ENCODE measurements at places on chromosomes 1 and 21.

- DNase-seq, result no peak
Observed at GRCh38 chr1:91948501-91949355, 473 bp upstream of the BRDT start.

- DNase-seq, result no peak
Observed at GRCh38 chr21:23960769-23961168, 1646.5 kb downstream of the MRPL39 start.

GRCh38 chr1:108747898-108748297, 1.4 kb downstream of the STXBP3 start:
- no peak for DNase-seq

GRCh38 chr21:37425001-37425400, 58.4 kb downstream of the DYRK1A start:
- no peak for DNase-seq

DNA sequence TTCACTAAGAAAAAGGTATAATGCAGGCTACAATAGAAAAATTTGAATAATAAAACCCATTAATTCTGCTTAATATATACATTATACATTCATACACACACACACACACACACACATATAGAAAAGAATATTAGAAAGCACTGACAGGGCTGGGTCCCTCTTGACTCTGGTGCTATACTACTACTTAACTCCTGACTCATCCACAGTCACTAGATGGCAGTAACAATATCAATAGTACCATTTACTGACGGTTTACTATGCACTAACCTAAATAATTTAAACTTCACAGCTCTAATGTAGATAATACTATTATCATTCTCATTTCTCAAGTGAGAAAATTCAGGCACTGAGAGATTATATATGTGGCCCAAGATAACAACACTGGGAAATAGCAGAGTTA, 87.5 kb downstream of the COP1 start:
- no peak for DNase-seq

DNA sequence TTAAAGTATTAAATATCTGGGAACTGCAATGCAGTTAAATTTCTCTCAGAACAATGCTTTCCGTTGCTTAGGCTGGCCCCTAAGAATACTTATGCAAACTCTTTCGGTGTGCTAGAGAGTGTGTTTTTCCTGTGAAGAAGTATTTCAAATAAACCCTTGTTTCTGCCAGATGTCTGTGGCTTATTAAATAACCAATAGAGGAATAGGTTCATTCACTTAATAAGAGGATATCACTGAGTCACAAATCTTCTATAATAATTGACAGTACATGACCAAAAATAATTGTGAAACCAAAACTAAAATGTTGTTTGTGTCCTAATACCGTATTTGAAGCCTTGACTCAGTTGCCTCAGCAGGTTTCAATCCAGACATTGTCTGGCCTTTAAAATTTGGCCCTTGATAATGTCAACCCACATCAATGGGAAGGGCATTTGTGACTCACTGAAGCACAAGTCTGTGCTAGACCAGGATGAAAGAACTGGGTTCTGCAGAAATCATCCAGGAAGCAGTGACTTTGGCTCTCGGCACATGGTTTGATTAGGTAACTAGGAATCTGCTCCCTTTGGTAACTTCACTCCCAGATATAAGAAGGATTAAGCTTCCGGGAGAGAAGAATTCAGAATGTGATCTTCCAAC, 104.2 kb upstream of the BARHL2 start:
- no peak for DNase-seq

DNA sequence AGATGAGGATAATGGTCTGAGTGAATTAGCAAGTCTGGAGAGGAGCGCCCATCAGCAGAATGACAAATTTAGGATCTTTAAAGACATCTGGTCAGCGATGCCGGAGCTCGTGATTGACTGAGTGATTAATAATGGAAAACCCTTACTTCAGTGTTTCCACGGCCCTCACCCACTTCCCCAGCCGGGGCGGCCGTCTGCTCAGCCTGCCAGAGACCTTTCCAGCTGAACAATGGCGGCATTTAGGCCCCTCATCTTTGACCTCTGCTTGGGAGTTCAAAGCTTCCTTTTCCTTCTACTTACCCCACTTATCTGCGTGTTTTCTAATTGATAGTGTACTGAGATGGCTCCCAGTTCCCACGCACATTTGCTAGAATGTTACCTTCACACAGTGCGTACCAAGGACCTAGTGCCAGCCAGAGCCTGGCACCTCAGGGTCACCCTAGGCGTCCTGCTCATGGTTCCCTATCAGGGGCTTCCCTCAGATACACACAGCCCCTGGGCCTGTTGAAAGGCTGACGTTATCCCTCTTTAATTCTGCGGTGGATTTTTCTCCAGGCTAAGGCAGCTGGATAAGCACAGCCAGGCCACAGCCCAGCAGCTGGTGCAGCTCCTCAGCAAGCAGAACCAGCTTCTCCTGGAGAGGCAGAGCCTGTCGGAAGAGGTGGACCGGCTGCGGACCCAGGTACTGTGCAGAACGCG, 232.8 kb downstream of the SDCCAG8 start:
- DNase-seq, result no peak
